ENCODE measurements at places on chromosomes 12 and 14.

DNA sequence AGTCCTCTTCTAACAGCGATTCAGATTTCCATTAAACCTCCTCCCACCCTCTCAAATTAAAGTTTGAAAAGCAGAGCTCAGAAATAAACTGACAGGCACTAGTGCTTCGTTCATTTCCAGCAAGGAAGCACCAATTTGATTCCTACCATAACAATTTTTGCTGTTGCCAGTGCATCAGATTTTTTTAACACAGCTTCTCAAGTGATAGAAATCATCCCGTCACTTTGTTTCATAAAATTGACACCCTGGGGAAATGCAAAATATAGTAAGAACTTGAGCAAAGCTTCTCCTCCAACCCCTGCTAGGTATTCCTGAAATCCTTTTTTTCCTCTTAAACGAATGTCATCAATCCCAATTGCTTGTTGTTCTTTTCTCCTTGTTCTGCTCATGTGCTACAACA is 332.1 kb downstream of the FOXG1 start:
- DNase-seq, result no peak

GRCh38 chr14:101175731-101176534 is 272.4 kb upstream of the RTL1 start:
- DNase-seq, result no peak

GRCh38 chr14:77126461-77126990 is 15.1 kb downstream of the ZDHHC22 start:
- DNase-seq, result no peak

DNA sequence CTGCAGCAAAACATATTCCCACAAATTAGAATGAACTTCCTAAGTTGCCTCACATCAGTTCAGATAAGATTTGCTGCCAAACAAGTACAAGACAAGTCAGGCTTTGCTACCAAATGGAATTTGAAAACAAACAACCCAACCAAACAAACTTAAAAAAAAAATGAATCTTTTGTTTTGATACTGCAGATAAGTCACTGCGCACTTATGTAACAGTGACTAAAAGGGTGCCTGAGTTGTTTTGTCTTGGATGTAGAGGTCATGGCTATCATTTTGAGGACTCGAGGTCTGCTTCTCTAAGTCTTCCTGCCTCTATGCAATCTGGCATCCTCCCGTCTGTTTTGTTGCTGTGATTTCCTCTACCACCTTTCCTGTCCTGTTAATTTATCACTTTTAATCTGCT is 11.1 kb upstream of the EPS8 start:
- DNase-seq, result no peak

GRCh38 chr12:16785524-16785923 is 179.6 kb upstream of the LMO3 start:
- DNase-seq, result no peak

DNA sequence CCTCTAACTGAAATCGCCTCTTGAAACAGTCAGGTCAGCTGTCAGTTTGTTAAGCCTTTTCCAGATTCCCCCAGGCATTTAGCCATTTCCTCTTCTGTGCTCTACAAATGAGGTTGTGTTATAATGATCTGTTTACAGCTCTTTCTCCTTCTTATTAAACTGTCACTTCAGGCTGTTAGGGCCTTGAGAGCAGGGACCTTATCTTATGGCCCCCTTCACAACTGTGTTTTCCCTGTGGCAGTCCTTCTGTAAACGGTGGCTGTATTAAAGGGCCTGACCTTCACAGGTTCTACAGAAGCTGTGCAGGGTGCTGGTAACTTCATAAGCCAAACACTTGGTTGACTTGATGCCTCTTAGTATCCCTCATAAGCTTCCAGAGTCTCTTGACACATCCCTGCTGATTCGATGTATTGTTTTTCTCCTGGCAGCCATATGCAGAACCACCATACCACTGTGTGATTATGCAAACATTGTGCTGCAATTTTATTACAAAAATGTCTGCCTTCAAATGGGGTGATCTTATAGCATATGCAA is 104.7 kb downstream of the PLEKHA5 start:
- DNase-seq, result no peak

GRCh38 chr12:98656289-98657101 is 11.4 kb downstream of the APAF1 start:
- DNase-seq, result no peak

DNA sequence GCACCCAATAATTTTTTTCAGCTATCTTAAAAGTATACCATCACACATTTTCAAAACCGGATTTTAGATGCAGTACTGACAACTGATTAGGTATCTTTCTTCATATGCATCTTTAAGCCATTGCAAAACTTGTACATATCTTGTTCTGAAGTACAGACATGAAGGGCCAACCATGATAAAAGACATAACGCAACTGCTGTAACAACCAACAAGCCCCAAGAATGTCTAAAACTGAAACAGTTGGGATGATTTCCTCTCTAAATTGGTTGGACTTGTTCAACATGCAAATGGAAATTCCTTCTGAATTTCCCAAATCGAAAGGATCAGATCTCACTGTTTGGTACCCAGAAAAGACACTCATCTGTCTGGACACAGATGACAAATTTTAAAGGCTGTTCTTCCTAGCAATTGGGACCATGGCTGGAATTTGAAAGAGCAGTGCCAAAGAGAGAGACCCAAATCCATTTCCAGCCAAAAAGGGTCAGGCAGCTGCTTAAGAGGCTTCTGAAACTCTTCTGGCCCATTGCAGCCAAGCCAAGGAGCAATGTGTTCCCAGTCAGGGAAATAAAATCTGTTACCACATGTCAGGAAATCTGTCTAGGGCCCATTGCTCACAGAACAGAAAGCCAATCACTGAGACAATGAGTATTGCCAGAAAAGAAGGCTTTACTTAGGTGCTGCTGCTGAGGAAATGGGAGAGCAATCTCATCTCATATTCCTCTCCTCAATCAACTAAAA is 1122.4 kb upstream of the USP15 start:
- no peak for DNase-seq

DNA sequence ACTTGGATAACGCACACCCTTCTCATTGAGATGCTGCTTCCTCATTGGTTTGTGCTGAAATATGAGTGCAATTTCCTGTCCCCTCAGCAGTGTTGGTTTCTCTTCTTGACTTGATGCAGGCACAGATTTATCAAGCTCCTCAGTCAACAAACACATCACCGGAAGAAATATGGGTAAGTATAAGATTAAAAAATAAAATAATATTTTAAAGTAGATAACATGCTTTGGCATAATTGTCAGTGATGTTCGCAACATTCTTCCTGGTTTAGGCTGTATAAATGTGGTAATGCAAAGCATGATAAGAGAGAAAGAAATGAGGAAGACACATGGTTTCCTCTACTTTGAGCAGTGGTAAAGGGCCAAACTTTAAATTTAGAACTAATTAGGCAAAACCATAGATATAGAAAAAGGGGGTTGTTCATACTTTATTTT is at the start of gene GPR65:
Gene GPR65 (plus strand): TSS at position 86 of the 432 bp plus-strand sequence. CDS start 5,713 bp downstream, outside the sequence.
- DNase-seq, result no peak

DNA sequence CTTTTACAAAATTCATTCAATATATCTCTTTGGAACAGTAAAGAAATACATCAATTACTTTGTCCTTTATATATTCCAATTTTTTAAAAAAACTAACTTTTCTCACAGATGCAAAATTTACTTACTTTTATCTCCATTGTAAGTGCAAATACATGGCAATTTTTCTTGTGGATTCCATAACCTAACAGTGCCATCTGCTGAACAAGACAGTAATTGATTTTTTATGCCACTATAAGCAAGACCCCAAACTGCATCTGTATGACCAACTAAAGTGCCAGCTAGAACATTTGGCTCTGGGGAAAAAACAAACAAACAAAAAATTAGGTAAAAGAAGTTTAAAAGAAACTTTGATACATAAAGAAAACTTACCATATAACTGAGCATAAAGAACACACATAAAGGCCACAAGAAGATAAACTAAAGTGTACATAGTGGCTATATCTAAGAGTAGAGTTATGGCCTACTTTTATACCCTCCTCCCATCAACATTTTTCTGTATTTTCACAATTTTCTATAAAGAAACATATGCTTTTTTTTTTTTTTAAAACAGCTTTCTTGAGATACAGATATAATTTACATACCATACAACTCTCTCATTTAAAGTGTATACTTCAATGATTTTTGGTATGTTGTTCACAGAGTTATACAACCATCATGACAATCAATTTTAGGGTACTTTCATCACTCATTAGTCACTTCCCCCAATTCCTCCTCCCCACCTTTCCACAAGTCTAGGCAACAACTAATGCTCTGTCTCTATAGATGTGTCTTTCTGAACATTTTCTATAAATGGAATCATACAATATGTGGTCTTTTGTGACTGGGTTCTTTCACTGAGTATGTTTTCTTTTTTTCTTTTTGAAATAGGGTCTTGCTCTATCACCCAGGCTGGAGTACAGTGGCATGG is 32.6 kb downstream of the COCH start:
- no peak for DNase-seq

GRCh38 chr12:92297405-92297804 is 151.8 kb upstream of the BTG1 start:
- no peak for DNase-seq

DNA sequence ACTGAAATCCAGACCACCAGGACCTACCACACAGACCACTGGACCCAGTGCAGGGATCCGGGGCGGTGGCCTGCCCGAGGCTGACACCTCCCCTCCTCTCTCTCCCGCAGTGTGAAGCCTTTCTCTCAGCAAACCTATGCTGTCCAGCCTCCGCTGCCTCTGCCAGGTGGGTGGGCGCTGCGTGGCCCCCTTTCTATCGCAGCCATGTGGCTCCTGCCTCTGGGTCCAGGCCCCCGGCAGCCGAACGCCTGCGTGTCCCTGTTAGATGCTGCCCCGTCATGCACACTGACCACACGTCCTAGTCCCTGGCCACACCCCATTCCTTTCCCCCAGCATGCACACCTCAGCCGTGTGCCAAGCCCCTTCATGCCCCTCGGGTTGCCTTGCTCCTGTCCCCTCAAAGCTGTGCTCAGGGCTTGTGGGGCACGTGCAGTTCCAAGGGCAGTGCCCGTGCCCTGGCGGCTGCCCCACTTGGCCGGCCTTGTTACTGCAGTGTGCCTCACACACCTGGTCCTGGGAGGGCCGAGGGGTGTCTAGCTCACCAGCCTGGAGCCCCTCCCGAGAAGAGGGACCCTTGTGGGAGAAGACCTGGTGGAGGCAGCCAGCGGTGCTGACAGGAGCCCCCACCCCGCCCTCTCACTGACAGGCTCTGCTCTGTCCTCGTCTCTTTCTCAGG is 58.0 kb upstream of the TSPAN9 start:
- DNase-seq, result no peak

DNA sequence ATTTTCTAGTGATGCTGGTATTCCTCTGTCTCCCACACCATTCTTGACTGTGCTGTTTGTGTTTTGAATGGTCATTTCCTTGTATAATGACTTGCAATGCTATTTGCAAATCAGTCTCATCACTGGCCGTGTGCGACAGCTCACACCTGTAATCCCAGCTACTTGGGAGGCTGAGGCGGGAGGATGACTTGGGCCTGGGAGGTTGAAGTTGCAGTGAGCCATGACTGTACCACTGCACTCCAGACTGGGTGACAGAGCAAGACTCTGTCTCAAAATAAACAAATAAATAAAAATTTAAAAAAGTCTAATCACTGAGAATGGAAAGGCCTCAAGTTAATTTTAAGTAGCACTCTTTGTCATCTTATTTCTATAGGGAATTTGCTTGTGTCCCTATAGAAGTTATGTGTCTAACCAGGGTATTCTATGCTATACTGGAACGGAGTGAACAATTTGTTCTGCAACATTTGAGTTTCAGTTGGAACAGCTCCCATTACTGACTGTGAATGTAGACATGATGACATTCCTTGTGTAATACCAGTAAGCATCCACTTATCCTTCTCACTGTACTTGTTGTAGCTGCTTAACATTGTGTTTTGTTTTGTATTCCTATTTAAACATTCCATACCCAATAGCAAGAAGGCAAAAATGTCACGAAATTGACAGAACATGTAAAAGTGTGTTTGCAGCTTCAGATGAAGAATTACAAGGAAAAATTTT is 126.3 kb downstream of the MGST1 start:
- no peak for DNase-seq
